Amniotic epithelial cell (primary cell): ENCODE measurements at places on chromosomes 12 and 14.

GRCh38 chr12:110913119-110914056, 7.0 kb downstream of the MYL2 start:
- no peak for DNase-seq

GRCh38 chr12:89472508-89472907, 52.1 kb downstream of the GALNT4 start:
- no peak for DNase-seq

- DNase-seq = peak; percentile 36
Observed at GRCh38 chr12:87671757-87672156, 357.4 kb downstream of the C12orf50 start.

DNA sequence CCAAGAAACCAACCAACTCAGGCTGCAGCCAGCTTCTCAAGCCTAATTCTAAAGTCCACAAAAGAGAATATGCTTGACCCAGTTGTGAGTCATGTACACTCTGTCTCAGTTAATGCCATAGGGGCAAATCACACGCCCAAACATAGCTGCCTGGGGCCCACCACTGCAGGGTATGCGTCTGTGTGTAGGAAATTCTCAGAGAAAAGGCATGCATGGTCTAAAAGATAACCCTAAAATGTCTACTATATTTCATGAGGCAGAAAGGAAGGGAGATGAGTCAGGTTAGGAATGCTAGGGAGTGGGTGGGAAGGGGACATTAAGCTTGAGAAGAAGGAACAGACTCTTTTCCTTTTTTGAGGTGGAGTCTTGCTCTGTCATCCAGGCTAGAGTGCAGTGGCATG, 22.3 kb upstream of the SPTLC2 start:
- peak; percentile 95 for DNase-seq

DNA sequence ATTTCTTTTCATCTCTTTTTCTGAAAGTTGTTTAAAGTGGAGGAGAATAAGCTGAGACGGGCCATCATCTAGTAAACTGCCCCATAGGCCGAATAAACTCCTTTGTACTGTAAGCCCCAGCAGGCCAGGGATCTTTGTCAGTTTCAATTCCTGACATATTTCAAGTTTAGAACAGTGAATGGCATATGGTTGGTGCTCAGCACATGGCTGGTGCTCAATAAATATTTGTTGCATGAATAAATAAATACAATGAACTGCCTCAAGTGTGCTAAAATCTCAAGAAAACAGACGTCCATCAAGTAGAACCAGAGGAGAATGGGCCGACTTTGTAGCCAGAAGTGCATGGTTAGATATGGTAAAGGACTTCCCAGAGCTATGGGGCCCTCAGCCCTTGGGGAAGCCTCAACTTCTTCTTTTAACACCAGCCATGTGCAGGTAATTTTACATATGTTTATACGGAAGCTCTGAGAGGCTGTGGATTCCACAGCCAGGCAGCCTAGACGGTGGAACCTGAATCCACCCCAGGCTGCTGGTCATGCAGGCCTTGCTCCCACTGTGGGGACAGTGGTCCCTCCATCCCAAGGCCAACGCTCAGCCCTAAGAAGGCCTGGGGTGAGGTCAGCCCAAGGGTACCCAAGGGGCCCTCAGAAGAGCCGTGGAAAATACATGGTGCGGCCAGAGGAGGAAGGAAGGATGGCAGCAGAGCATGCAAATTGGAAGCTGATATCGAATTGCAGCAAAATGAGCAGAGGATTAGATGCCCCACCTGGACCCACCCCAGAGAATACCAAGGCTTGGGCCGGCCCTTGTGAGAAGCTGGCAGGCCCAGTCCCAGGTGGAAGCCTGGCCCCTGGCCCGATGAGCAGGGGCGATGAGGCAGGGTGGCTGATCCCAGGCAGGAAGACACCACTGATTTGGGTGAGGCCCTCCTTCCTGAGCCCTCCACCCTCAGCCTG, 8.7 kb upstream of the AQP2 start:
- DNase-seq = no peak
